ENCODE measurements at places on chromosomes 11 and 22. TPM values are rescaled to one million over a fixed set of nuclear protein-coding genes. Genes with fewer than 3 reads are reported as not detected.

The PES1 gene
- 54.4 TPM for total RNA-seq

The VWA5A gene
- 27.3 TPM for total RNA-seq

The PDE2A gene
- total RNA-seq, result 0.11 TPM

The NRXN2 gene
- 9.2 TPM for total RNA-seq

The ENTHD1 gene
- total RNA-seq, result not detected
